ENCODE measurements at places on chromosomes 11 and 22.
A peak's percentile ranks its signal among the peaks of the same experiment; 100 is the strongest.

GRCh38 chr11:107504981-107505380 lies 47.4 kb upstream of the CWF19L2 start:
- no peak for DNase-seq

DNA sequence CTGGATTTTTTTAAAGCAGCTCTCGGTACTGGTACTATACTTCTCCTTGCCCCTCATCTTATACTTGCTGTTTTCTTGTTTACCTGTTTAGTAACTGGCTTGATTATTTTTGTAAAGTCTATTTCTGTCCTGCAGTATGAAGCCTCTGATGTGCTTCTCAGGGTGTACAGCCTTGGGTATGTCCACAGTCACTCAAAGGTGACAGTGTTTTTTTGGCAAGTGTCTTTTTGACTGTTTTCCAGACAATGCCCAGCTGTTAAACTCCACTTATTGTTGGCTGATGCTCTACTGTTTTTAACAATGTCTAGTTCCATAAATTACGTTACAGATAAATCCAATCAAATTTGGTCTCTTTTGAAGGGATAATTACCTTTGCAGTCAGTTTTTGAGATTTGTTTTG lies 475.2 kb downstream of the JRKL start:
- no peak for DNase-seq

- no peak for DNase-seq
These were observed 94.9 kb downstream of the PRR5L start for GRCh38 chr11:36390963-36391471.

DNA sequence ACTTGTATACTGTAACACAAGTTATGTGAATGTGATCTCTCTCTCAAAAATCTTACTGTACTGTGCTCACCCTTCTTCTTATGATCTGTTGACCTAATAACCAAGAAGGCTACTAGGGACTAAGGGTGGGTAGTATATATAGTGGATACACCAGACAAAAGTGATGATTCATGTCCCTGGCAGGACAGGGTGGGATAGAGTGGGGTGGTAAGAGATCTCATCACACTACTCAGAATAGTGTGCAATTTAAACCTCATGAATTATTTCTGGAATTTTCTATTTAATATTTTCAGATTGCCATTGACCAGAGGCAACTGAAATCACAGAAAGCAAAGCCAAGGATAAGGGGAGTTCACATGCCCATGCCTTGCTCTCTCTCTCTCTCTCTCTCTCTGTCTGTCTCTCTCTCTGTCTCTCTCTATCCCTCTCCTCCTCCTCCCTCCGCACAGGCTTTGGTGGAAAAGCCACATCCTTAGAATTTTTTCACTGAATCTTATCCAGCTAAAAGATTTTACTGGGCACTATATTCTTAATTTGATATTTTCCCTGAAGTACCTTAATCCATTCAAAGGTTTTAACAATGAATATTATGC lies 12.0 kb upstream of the STK33 start:
- DNase-seq: no peak

DNA sequence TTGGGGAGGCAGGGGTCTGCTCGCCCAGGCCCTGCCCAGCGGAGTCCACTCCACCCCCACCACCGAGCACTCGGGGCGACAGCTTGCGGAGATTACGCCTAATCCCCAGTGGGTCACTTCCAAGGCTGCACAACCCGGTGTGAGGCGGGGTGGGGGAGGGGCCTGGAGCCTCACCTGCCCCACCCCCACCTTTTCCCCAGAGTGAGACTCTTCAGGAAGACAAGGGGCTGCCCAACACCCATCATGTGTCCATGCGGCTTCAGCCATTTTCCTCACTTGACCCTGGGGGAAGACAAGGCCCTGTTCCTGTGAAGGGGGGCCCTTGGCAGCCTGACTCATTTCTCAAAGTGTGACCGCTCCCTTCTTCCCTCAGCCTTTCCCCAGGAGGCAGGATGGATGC lies 12.5 kb downstream of the SYNGR1 start:
- DNase-seq: no peak

DNA sequence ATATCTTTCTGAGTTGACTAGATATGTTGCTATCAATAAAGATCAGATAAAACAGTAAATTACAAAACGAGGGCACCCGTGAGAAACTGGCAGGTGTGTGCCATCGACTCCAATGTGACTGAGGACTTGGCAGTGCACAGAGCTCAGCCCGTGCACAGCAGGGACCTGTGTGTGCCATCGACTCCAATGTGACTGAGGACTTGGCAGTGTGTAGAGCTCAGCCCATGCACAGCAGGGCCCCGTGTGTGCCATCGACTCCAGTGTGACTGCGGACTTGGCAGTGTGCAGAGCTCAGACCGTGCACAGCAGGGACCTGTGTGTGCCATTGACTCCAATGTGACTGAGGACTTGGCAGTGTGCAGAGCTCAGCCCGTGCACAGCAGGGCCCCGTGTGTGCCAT lies 347.2 kb upstream of the B3GAT1 start:
- no peak for DNase-seq

DNA sequence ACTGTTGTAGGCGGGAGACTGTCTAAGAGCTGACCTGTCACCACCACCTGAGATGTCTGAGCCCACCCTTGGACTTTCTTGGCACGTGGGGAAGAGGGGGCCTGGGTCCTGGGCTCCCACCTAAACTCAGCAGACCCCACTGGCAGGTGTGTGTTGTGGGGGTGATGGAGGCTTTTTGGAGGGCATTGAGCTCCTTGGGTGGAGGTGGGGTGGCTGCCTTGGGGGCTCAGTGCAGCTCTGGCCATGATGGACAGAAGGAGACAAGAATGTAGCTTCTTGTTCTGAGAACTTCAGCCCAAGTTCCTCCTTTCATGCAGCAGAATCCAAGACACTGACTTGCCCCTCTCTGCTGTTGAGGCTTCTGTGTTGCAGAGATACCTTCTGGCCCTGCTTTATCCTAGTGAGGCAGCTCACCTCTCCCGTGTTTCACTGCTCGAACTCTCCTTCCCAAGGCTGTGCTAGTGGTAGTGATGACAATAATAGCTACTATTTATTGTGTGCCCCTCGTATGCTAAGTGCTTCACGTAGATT lies 116.6 kb upstream of the OR4B1 start:
- DNase-seq: no peak

DNA sequence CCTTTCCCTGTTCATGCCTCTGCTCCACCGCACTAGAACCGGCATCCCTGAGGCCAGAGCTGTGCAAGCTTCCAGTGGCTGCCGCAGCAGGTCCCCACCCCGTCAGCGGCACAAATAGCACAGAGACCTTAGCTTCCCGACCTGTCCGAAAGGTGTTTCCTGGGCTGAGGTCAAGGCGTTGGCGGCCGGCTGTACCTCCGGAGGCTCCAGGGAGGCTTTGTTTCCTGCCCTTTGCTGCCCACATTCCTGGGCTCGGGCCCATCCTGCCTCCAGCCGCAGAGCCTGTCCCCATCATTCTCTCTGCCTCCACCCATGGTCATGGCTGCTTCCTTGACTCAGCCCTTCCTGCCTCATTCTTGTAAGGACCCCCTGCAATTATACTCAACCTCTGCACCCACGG lies 31.2 kb downstream of the ARHGAP8 start:
- DNase-seq: no peak

DNA sequence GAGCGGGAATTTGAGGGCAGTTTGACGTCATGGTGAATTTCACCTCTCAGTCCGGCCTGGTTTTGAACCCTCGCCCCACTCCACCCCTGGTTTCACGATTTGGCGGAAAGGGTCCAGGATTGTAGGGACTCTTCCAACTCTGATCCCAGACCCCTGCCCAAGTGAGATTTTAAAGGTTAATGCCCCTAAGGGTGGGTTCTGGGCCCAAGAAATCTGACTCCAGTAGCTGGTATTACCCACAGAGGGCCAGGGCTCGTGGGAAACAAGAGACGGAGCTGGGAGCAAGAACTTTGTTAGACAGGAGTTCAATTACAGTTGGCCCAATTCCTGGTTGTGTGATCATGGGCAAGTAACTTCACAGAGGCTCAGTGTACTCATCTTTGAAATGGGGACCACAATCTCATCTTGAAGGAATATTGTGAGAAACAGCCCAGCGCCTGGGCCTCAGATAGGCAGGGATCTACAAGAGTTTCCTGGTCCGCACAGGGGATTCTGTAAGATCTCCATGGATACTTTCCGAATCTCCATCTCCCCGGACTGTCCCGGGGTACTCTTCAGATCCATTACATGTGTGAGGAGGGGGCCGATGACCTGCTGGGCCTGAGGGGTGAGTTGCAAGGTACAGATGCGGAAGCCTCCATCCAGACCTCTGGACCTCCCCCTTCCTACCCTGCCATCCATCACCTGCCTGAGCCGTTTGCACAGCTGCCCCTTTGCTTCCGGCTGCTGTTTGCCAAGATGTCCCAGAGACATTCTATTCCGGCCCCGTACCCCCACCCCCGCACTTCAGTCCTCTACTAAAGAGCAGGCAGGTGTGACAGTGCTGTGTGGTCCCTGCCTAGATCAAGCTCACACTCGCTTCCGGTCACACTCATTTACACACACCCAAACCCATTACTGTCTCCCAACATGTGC lies 687 bp upstream of the CALCA start:
- DNase-seq: peak; percentile 75

DNA sequence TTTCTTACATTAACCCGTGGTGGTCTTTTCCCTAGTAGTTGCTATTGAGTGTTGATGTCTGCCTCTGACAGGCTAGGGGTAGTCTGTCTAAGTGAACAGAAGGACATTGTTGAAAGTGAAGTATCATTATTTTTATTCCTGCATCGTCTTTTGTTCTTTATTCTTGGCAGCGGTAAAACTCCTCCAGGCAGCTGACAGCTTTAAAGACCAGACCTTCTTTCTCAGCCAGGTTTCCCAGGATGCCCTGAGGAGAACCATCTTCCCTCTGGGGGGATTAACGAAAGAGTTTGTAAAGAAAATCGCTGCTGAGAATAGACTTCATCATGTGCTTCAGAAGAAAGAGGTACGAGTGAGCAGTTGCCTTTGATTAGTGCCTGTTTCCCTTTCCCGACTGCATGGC lies 14.6 kb downstream of the TRMU start:
- DNase-seq: no peak

DNA sequence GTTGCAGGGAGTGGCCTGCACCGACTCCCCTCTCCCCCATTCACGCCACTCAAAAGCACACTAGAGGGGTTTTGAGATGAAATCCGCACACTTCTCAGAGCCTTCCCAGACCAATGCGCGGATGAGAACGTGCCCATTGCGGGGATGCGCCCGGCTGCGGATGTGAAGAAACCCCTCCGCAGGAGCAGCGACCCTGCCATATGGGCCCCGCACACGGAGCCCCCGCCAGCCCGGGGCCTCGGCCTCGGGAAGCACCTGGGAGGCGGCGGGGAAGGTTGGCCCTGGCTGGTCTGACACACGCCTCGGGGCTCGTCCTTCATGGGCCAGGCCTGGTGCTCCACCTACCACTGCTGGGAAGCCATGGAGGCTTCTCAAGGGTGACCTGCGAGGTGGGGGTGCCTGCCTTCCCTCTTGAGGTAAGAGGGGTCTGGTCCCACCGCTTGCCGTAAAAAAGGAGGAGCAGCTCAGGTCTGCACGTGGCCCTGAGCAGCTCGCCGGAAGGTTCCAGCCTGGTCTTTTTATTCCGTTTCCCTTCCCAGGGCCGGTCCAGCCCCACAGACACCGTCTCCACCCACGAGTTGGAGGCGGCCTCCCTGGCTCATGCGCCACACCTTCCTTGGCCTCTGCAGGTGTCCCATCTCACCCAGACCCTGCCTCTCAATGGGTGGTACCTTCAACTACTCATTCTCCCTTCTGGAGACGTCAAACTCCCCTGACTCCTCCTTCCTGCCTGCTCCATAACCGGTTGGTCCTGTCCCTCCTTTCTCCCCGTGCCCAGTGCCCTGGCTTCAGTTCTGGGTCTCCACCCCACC lies 39.4 kb downstream of the TRMU start:
- DNase-seq: no peak

DNA sequence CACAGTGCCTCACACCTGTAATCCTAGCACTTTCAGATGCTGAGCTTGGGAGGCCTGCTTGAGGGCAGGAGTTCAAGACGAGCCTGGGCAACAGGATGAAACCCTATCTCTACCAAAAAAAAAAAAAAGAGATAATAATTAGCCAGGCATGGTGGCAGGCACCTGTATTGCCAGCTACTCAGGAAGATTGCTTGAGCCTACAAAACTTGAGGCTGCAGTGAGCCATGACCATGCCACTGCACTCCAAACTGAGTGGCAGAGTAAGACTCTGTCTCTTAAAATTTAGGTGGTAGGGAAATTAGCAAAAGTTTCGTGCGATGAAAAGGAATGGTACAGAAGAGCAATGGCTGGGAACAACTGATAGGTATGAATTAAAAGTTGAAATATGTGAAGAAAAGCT lies 18.0 kb downstream of the ST13 start:
- DNase-seq: no peak

DNA sequence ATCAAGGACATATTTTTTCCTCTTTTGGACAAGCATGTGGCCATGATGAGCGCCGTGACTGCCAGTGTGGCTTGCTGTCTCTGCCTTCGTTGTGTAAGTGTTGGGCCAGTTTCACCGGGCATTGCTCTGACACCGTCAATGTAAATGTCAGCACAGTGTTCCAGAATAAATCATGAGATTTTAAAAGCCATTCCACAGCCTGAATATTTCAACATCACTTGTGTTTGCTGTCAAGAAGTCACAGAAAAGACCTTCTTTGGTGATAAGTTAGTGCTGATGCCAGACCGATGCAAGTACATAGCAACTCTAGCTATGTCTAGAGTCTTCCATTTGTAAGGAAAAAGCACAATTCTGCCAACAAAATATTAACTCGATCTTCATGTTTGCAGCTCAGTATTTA lies 467.8 kb downstream of the TBC1D22A start:
- DNase-seq: no peak

GRCh38 chr22:40346185-40347118 lies at the start of gene ADSL:
Gene ADSL, plus strand, starts transcription at chr22:40346500. Its CDS starts 59 bp downstream, at chr22:40346559.
- peak; percentile 82 for DNase-seq

DNA sequence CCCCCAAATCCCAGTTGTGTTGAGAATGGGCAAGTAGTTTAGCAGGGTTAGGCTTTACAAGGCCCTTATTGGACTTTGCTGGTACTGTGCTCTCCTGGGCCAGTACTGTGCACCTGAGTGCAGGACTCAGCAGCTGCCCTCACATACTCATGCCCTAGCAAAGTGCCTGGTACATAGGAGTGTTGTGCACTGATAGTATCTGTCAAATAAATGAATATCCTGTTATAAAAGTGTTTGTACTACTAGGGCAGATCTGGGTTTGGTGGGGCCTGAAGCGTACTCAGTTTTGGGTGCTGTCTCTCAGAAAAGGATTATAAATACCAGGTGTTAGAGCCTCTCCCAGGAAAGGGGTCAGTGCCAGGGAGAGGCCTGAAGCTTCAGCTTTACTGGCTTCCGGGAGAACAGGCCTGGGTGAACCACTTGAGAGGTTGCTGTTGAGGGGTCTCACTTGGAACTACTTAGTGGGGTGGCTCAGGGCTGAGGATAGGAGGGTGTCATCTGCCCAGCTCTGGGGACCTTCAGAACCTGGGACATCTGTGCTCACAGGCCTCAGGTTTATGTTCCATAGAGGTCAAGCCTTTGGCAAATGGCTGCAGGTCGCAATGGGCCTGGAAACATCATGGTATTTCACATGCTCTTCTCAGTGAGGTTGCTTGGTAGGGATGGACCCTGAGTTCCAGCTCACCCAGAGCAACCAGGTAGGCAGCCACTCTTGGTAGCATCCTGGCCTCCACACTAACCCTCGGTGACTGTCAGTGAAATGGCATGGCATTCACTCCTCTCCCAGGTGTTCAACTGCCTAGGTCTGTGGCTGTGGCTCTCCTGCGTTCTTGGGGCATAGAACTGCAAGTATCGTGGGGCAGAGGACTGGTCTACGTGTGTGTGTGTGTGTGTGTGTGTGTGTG lies 106.1 kb downstream of the ZBTB16 start:
- no peak for DNase-seq

- peak; percentile 48 for DNase-seq
These were observed 2.0 kb downstream of the KCNJ11 start for GRCh38 chr11:17386331-17387084.

All from NCI-H1092 treated with DMSO at 0.1 percent for 48 hours (cell line).